ENCODE measurements at places on chromosomes 3 and 15.

DNA sequence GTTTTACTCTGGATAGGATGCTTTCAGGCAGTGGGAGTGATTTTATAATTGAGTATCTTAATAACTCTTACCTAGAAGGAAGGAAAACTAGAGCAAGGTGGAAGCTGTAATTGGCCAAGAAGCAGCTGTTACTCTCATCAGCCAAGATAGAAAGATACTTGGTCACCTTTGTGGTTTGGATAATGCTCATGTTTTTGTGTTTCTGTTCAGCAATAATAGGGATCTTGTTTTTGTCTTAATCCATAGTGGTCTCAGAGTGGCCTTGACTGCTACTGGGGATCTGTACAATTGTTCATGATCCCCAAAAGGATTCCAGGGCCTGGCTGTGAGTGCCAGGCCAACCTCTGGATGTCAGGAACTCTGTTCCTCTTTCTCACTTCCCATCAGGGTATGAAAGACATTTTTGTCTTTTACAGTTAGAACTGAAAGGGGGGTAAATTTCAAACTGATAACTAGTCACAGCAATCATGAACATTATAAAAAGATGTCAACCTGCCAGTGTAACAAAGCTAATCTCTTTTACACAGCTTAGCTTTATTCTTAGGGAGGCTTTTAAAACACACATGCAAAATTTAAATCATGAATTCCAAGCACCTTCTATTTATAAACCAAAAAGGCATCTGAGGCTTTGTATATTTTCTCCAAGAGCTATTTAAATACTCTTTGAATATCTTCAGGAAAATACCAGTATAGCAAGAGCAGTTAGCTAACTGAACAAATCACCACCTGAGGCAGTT, 6.0 kb downstream of the UBL7 start:
- DNase-seq, result no peak

- DNase-seq, result no peak
Observed at GRCh38 chr3:59816312-59816711, 766.5 kb upstream of the CFAP20DC start.

DNA sequence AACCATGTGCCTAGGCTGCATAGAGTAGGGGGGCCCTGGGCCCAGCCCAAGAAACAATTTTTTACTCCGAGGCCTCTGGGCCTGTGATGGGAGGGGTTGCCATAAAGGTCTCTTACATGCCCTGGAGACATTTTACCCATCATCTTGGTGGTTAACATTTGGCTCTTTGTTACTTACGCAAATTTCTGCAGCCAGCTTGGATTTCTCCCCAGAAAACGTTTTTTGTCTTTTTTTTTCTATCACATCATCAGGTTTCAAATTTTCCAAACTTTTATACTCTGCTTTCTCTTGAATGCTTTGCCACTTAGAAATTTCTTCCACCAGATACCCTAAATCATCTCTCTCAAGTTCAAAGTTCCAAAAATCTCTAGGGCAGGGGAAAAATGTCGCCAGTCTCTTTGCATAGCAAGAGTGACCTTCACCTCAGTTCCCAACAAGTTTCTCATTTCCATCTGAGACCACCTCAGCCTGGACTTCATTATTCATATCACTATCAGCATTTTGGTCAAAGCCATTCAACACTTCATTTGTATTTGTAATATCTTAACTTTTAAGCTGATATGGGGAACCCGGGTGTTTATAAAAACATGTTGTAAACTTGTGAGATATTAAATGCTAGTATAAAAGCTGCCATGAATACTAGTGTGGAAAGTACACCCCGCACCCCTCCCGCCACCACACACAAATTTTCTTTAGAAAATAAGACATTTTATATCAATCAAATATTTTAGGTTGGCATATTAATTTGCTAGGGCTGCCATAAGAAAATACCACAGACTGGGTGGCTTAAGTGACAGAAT, 56.0 kb upstream of the PLSCR4 start:
- no peak for DNase-seq

- DNase-seq, result no peak
Observed at GRCh38 chr3:68373727-68374126, 558.6 kb downstream of the TAFA4 start.

- DNase-seq, result peak; percentile 55
Observed at GRCh38 chr3:45929042-45929679, 14.1 kb upstream of the CXCR6 start.

- DNase-seq, result no peak
Observed at GRCh38 chr3:15438983-15439382, 11.6 kb downstream of the EAF1 start.

GRCh38 chr3:170997961-170998913, 28.3 kb downstream of the SLC2A2 start:
- no peak for DNase-seq

GRCh38 chr3:43915546-43915945, 224.8 kb downstream of the ABHD5 start:
- DNase-seq, result no peak

DNA sequence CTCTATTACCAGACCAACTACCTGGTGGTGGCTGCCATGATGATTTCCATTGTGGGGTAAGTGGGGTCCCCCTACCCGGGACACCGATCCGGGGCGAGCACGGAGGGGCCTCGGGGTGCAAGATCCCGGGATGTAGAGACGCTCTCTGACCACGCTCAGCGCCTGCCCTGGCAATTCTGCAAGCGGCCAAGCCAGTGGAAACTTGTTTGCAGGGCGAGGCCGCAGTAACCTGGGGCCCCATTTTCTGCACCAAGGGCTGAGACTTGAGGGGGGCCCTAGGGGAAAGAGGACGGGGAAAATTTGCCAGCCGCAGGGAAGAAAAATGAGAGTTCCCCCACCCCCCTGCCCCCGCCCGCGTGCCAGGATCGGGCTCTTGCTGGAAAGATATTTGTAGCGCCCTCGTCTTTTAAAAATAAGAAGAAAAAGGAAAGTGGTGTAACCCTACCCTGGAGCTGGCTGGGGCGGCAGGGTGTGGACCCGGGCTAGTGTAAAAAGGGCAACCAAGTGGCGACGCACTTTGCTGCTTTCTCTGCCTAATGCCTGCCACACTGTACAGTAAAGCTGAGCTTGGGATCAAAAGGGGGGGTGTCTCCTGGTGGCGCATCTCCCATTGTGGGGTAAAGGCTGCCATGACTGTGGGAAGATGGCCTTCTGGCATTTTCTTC, 563 bp downstream of the ARL6IP5 start:
- no peak for DNase-seq

DNA sequence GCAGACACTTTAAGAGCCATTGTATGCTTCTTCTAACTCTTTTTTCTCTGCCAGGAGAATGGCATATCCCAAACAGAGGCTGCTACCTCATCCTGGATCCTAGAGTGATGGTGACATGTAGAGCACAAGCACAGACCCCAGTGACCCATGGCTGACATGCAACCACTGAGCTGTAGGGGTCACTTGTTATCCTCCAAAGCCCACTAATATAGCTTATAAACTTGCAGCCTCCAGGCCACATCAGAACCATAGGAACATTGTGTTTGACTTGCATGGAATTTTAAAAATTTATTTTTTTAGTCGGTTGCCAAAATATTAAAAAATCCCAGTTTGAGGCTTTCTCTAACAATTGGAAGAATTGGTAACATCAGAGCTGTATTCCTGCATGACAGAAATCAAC, 283.0 kb upstream of the WNT5A start:
- no peak for DNase-seq

DNA sequence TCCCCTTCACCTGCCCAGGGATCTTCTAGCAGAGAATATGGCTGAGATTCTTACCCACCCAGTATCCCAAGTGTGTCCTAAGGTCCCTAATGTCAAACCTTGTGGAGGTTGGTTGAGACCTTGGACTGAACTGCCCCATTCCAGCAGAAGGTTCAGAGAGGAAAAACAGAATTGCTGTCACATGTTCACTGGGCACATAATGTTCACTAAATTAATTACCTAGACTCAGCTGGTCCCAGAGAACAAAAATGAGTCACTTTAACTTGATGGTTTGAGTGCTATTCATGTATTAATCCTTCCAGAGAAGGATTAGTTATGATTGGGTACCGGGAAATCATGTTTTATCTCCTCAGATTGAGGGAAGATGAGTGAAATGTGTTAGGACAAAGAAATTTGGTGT, 171.3 kb upstream of the GADL1 start:
- DNase-seq, result no peak

DNA sequence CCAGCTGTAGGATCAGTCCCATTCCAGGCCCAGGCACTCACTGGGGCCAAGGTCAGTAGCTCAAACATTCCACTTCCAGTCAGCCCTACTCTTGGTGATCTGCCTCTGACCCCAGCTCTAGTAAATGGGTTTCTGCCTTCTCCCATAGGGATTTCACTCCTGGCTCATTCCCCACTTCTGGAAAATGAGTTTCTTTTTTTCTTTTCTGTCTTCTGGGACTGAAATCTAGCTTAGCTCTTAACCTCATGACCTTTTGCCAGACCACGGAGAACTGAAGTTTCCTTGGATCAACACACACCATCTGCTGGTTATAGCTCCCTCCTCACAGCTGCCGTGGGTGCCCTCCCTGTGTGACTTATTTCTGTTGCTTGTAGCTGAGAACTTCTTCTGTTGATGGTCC, 21.3 kb downstream of the MME start:
- no peak for DNase-seq

GRCh38 chr3:100992231-100993012, 799 bp downstream of the ABI3BP start:
- DNase-seq, result no peak

DNA sequence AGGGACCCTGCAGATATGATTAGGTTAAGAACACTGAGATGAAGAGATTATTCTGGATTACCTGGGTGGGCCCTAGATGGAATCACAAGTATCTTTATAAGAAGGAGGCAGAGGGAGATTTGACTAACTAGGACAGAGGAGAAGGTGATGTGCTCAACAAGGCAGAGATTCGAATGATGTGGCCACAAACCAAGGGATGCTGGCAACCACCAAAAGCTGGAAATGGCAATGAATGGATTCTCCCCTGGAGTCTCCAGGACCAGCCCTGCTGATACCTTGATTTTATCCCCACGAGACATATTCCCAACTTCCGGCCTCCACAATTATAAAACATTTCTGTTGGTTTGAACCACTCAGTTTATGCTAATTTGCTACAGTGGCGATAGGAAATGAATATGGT, 42.9 kb downstream of the RGMA start:
- DNase-seq, result no peak

DNA sequence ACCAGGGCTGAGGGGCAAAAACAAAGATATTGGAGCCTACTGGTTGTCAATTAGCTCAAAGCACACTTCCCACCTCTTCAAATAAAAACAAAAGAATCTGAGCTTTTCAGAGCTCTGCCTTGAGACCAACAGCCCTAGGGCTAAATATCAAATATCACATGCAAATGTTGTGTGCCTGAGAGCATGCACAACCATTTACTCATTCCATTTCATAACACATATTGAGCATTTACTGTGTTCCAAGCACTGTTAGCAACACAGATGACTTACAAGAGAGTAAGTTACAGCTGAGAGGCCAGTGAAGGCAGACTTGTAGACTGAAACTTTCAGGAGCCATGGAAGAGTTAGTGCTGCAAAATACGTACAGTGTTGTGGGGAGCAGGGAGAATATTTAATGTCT, 222.4 kb downstream of the CPNE4 start:
- no peak for DNase-seq

DNA sequence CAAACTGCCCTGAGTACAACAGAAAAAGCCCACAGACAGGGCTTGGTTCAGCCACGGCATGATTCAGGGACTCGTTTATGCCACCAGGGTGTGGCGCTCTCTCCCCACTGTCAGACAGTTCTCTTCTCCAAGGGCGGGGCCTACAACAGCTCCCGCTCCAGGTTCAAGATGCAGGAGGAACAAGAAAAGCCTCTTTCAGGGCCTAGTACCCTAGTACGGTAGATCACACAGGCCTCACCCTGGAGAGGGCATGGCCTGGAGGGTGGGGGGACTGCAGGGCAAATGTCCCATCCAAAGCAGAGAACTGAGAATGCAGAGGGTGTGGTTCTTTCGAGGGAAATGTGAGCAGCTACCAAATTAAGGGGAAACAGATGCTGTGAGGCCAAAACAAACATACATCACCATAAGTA, 12.0 kb downstream of the MESD start:
- no peak for DNase-seq

- no peak for DNase-seq
Observed at GRCh38 chr3:134594331-134594741, 56.5 kb downstream of the KY start.

GRCh38 chr3:14153663-14154062, 24.7 kb downstream of the XPC start:
- DNase-seq, result no peak

- DNase-seq, result no peak
Observed at GRCh38 chr15:58229297-58229768, 91.2 kb downstream of the AQP9 start.

DNA sequence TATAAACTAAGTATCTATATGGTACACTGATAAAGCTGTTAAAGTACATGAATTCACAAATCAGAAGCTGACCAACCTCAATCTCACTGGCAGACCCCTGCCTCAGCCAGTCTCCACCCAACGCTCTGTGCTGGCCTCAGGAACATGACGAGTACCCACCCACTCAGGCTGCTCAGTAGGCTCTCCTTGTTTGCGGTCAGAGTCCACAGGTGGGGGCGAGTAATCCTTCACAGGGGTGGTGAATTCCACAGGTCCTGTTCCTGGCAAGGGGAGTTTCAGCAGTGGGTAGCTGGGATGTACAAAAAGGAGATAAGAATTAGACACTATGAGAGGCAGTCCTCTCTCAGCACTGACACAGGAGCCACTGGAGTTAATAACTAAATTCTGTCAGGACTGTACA, 40.9 kb downstream of the SCAP start:
- DNase-seq, result no peak

GRCh38 chr3:172383306-172383796, 64.9 kb downstream of the GHSR start:
- DNase-seq, result no peak

- no peak for DNase-seq
Observed at GRCh38 chr3:94092086-94092485, 29.2 kb downstream of the NSUN3 start.

- no peak for DNase-seq
Observed at GRCh38 chr3:55746808-55747413, 259.8 kb upstream of the WNT5A start.

DNA sequence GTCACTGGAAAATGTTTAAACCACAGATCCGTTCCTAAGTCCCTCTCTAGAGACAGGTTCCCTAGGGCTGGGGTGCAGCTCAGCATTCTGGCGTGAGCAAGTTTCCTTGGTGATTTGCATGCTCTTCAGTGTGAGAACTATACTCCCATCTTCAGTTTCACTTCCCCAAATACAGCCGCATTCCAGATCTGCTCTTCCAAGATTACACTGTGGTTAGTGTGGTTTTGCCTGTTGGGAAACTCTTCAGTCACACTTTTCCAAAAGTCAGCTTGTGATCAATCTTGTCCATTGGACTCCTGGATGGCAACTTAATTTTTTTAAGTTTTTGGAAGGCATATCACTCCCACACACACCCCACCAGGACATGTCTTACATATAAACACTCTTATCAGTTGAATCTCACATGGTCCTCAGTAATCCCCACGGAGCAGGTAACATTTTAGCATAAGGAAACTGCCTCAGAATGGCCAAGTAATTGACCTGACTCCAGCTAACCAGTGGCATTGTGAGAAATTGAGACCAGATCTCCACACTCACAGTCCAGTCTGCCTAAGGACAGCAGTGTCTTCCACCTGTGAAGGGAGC, 33.5 kb upstream of the PTPN23 start:
- DNase-seq, result no peak

- DNase-seq, result no peak
Observed at GRCh38 chr3:110419096-110419495, 652.5 kb upstream of the NECTIN3 start.
